ENCODE measurements at places on chromosomes 3 and 15.

DNA sequence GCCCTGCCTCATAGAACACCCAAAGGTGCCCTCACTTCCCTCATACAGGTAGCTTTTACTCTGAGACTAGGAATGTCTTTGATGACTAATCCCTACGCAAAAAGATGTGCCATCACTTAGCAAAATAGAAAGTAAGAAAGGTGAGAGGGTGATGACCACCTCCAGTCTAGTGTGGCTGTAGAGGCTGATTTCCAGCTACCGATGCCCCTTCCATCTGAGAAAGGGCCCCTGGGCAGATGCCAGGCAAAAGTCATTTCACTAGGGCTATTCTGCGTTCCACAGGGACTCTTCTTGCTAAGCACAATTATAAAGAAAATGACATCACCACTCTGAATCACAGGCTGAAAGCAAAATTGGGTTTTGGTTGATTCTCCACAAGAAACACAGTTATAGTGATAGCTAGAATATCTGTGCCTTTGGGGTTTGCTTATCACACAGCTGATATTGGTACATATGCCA, 77.4 kb downstream of the RBPMS2 start:
- no peak for DNase-seq

DNA sequence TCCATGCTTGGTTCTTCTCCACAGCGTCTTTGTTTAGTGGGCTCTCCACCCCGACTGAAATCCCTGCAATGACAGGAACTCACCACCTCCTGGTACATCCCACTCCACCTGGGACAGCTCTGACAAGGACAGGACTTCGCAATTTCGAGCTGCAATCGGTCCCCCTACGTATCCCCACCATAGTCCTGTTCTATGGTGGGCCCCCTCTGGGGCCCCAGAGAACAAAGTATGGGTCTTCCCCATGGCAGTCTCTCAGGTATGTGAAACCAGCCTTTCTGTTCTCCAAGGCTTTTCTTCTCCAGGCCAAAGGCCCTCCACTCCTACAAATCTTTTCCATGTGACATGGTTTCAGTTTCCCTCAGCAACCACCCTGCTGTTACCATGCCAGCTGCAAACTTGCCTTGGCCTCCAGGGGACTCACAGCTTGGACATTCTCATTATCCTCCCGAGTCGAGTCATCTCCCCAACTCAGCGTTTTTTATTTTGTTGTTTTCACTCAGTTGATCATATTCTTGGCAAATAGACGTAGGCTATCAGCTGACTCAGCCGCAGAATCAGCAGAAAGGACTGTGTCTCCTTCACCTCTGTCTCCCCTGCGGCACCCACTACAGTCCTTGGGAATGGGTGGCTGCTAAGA, 233.3 kb downstream of the OPA1 start:
- no peak for DNase-seq

GRCh38 chr3:178359728-178360127, 176.5 kb upstream of the KCNMB2 start:
- no peak for DNase-seq

- no peak for DNase-seq
These were observed 25.6 kb downstream of the CLEC3B start for GRCh38 chr3:45051685-45052084.

DNA sequence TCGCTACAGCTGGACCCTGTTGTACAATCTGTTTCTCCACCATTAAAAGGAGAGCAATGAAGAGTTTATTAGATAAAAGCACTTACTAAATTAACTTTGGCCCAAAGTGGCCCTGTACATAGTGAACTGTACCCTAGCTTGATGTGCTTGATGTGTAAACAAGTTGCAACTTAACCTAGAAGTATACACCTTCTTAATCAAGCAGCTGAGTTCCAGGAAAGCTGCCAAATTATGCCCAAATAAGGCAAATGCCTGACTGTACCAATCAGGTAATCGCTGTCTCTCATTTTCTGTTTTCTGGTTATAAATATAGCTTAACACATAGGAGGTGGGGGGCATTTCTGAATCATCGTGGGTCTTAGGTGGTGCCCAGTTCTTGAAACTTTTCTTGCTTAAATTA, 704.8 kb upstream of the CBLB start:
- DNase-seq = no peak

DNA sequence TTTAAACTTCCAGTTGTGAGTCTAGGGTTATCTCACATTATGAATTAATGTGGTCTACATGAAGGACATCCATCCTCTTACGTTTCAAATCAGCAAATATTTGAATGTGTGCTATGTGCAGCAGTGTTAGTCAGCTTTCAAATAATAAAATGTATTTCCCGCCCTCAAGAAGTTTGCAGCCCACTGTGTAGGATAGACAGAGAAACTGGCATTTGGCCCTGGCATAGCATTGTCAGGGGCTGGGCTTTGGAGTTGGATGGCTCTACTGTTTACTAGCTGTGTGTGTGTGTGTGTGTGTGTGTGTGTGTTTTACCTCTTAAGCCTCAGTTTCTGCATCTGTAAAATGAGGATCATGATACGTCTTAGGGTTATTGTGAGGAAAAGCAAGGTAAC, 400.5 kb upstream of the C2CD4B start:
- DNase-seq = no peak

GRCh38 chr15:78617076-78617475, 3.7 kb downstream of the CHRNA3 start:
- no peak for DNase-seq

DNA sequence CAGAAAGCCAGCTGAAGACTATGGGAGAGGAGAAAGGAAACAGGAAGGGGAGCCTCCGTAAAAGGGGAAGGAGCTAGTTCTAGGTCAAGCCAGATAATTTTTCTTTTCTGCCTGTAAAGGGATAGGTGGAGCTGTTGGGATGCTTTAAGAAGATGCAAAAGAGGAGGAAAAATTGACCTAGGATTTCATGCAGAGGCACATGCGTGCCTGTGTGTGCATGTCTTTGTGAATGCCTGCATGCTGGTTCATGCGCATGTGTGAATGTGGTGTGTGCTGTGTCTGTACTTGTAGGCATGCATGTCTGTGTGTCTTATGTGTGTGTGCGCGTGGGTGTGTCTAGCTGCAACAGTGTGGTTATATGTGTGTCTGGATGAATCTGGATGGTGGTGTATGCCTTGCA, 27.3 kb downstream of the CCDC33 start:
- no peak for DNase-seq

GRCh38 chr3:13682331-13683013, 133.5 kb downstream of the FBLN2 start:
- DNase-seq = no peak

GRCh38 chr3:161273589-161274218, 52.6 kb downstream of the NMD3 start:
- DNase-seq = peak; percentile 47

DNA sequence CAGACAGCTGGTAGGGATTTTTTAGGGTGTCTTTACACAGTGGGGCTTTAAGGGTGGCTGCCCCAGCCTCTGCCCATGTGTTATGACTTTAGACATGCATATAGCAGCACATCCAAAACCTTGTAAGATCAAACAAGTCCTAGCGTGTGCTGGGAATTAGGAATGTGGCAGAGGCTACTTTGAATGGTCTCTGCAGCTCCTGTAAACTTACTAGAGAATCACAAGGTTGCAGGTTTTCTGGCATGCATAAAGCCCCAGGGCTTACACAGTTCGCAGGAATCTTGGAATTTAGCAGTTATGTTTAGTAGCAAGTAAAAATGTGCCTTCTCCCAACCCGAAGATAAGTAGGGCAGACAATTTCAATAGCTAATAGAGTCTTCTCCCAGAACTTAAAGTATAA, 46.9 kb upstream of the COL6A6 start:
- no peak for DNase-seq

DNA sequence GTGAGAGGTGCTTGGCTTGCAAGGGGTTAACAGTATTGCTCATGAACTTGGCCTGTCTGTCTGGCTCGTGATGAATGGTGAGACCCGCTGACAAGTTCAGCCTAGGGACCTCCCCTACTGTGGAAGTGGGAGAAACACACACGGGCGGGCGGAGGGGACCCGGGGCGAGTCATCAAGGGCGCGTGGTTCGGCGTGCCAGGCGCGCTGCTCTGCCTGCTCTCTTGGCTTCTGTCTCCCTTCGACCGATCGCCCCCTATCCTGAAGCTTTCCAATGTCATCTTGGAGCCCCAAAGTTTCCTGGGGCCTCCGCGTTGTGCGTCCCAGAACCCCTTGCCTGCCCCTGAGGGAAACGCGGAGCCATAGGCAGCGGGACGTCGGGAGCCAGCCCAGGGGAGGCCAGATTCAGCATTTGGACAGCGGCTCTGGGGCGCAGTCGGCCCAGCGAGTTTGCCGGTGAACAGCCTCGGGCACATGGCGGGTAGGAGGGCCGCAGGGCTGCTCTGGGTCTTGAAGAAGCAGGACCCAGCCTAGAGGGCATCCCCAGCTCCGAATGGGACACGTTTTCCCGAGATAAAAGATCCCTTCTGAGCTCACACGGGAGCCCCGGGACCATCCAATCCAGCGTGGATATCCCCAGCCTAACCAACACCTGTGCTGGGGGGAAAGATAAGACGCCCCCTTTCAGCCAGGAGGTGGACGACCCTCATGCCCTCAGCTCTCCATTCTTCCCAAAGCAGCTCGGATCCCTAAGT, 27.0 kb upstream of the POLG start:
- peak; percentile 75 for DNase-seq

DNA sequence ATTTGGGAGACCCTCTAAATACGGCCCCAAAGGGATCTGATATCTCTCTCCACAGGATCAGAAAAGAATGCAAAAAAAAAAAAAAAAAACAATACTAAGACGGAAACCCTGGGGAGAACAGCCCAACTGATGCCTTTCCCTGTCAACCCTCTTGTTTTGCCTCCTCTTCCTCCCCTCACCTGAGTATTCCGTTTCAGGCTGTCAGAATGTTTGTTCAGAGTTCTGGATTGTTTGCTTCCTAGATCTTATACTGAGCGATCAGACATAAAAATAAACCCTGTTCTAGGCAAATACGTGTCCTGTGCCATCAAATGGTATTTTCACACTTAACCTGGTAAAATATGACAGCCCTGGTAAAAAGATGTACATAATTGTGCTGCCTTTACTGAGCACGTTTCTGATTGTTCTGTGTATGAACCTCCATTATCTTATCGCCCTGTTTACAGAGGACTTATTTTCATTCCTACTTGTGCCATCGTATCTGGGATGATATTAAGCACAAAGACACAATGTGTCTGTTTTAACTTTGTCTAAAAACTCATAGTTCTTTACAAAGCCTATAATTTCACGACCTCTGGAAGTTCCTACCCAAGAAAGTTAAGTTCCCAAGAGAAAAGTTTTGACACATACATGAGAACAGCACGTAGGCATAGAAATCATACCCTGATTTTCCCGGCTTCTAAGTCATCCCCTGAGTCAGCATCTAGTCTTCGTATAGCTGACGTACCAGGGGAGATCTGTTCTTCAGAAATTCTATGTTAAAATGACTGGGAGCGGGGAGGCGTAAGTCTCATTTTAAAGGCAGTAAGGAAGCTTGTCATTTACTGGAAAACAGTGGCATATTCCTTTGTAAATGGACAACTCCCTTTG, 856 bp downstream of the ZBTB38 start:
- no peak for DNase-seq

- no peak for DNase-seq
These were observed 49.4 kb downstream of the CRYBG3 start for GRCh38 chr3:97871186-97871585.

DNA sequence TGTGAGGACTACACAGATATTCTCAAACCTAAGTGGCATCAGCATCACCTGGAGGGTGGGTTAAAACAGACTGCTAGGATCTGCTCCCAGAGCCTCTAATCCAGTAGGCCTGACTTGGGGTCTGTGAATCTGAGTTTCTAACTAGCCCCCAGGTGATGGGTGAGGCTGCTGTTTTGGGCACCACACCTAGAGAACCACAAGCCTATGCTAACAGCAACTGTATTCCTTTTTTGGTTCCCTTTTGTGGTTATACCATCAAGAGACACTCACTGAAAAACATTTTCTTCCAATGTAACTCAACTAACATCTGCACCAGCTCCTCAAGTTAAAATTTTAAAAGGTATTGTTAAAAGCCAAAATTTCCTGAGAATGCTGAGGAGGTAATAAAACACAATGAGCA, 16.0 kb downstream of the WDR82 start:
- no peak for DNase-seq

GRCh38 chr15:77540312-77541060, 92.2 kb downstream of the LINGO1 start:
- no peak for DNase-seq

GRCh38 chr3:111903067-111903511, 44.0 kb downstream of the PHLDB2 start:
- DNase-seq = no peak

Data from A673 (cell line).